ENCODE measurements at places on chromosomes 1 and 21.

DNA sequence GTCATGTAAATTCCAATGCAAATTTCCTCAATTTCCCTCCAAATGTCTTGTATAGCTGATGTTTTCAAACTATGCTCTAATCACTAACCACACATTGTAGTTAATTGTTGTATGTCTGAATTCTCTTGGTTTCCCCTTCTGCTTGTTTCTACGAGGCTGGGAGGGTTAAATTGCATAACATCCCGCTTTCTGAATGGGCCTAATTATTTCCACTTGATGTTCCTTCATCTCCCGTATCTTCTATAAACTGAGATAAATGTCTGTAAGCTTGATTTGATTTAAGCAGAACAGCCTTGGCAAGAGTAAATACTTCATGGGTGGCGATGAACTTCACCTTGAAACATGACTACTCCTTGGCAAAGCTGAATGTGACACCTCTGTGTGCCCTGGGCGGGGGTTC lies 72.2 kb downstream of the SERINC2 start:
- no peak for DNase-seq

- no peak for DNase-seq
Measured at GRCh38 chr1:27099135-27099586, 55.8 kb downstream of the SLC9A1 start.

DNA sequence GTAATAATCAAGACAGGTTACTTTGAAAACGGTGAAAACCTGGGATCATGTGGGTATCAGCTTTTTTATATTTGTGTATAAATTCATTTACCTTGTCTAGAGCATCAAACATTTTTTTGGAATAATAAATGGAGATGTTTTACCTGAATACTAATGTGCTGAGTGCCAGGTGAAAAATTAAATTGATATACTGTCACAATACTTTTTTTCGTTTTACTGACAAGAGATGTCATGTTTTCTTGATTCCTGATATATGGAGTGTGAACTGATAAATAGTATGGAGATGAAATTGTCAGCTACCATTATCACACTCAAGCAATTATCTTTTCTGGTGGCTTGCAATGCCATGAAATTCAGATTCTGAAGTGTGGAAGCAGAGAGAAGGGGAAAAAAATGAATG lies 47.2 kb upstream of the ZRANB2 start:
- DNase-seq = no peak

DNA sequence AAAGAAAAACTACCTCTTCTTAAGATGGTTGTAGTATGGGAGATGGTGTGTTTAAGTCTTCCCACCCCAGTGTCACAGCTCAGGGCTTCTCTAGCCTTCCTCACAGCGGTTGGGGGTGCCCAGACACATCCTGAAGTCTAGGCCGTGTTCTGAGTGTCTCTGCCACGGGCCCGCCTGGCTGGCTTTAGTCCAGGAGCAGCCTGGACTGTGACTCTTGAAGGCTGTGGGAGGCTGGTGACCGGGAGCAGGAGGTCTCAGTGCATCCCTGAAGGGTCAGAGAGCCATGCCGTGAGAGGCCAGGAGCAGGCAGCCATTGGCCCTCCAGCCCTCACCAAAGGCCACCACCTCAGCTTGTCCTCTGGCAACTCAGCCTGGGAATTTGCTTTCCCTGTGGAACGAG lies 4.5 kb downstream of the EPHX1 start:
- DNase-seq = no peak

GRCh38 chr1:34978921-34979320 lies 6.2 kb downstream of the TMEM35B start:
- no peak for DNase-seq

DNA sequence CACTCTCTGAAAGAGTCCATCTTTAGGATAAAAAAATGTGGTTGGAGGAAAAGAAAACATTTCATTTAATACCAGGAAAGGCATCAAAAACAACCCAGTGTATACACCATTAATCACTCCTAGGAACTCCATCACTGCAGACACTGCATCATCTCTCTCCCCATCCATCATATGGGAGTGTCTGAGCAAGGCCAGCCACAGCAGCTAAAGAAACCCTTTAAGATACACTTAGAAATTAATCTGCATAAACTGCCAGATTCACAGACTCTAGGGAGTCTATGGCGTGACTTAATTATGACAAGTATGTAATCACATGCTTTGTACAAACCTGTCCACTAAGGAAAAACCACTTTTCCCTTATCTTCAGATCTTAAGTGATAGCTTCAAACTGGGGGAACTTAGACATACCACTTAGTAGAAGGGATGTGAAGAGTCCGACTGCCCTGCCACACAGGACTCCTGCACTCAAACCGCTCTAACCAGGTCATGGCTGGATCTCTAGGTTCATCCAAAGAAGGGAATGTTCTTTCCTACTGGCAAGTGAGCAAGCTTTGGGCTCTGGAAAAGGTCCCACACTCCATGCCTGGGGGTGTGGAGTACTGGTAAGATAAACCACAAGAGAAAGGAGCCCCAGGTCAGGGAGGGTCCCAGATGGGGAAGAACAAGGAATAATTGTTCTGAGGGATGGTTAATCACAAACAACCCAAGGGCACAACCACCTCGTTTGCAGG lies 61.0 kb upstream of the C8B start:
- DNase-seq = no peak

DNA sequence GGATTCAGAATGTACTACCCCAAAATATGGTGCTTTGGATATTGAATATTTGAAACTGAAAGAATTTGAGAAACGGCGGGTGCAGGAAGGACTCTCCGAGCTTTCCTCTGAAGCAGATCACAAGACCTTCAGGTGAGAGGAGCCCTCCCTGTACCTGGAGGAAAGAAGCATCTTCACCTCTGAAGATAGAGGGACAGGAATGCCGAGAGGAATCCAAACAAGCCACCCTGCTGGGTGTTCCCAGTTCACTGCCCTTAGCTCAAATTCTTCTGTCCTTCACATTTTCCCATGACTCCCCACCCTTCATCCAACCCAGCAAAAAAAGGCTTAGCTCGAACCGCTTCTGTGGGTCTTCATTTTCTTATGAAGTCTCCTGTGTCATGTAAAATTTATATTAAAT lies 18.2 kb upstream of the PADI2 start:
- DNase-seq = no peak

DNA sequence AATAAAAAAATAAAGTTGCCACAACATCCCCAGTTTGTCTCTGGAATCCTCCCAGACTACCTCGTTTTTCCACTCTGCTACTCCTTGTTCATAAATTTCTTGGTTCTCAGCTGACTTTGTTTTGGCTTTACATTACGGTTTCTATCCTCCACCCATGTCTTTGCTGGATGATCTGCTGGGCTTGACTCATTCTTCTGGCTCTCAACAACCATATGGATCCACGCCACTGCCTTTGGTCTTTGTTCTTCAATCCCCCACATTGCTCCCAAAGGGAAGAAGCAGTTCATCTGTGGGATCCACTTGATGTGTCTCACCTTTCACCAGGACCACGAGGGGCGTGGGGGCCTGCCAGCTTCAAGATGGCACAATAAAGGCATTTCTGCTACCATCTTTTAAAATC lies 67.1 kb upstream of the NBL1 start:
- no peak for DNase-seq

DNA sequence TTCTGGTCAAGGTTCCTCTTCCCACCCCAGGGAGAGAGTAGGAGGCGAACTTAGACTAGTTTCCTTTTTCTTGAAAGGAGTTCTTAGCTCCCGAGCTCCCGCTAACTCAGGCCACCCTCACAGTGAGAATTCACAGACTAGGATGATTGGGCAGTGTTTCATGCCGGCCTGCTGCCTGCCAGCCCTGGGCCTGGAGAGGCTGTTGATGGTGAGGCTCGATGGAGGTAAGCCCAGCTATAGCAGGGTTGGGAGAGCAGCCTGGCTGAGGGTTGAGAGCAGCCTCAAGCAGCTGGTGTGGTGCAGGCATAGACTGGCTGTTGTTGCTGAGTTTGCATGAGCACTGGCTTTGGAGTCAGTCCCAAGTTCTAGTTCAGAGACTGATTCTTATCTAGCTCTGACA lies 274.4 kb downstream of the MATN1 start:
- no peak for DNase-seq

DNA sequence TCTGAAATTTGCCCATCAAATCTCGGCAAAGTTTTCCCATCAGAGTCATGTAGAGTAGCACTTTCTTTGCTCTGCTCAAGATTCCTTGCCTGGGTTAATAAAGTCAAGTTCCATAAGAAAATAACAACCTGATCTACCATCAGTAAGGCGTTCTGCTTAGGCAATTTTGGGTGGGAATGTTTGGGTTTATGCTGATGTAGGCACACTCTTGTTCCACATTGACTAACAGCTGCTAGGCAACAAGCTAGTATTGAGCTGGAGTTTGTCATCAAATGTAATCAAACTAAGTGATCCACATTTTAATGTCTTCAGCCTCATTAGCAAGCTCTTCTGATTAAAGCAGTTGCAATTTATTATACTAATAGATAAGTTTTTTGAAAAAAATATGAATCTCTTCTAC lies 12.1 kb upstream of the HMCN1 start:
- no peak for DNase-seq

- no peak for DNase-seq
Measured at GRCh38 chr1:214920337-214920736, 162.2 kb upstream of the KCNK2 start.

- DNase-seq = no peak
Measured at GRCh38 chr1:145916745-145917144, 1.8 kb downstream of the PEX11B start.

GRCh38 chr1:79364896-79365295 lies 358.4 kb upstream of the ADGRL4 start:
- DNase-seq = no peak

GRCh38 chr1:154434346-154435085 lies 29.4 kb downstream of the IL6R start:
- DNase-seq = no peak

DNA sequence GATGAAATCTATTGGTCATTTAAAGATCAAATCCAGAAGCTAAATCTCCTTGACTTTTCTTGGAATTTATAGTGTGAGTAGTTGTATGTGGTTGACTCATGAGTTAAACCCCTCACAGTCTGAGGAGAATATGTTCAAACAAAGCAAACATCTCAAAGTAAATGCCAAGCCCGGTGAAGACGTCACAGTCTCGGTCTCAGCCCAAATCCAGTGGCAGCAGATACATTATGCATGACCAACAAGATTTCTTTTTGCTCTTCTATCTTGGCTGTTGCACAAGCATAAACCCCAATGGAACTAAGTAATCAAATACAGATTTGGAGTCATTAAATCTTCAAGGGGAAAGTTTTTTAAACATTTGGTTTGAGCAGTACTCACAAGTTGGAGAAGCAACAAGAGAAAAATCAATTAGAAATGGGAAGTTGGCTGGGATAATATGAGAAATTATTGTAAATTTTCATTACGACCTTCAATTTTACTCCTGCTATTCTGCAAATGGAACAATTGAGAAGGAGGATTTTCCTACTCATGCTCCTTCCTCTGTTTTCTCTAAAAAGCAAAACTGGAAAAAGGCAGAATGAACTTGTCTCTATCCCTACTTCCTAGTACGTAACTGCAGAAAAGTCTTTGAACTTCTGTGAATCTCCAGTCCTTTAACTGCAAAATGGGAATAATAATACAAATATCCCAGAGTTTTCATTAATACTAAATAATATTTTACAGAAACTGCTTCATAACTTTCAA lies 575.8 kb downstream of the NUF2 start:
- DNase-seq = no peak

DNA sequence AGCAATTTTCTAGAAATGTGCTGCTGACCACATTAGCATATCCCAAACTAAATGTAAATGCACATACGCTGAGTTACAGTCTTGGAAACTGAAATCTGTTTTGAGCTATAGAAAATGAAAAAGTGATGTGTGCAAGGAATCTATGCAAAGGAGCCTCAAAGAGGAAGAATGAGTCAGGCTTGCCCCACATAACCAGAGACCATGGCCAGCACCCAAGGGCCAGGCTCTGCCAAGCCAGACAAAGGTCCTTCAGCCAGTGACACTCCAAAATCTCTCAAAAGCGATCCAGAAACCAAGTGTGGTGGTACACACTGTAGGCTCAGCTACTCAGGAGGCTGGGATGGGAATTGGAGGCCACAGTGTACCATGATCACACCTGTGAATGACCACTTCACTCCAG lies 195.2 kb downstream of the TOMM20 start:
- DNase-seq = no peak

DNA sequence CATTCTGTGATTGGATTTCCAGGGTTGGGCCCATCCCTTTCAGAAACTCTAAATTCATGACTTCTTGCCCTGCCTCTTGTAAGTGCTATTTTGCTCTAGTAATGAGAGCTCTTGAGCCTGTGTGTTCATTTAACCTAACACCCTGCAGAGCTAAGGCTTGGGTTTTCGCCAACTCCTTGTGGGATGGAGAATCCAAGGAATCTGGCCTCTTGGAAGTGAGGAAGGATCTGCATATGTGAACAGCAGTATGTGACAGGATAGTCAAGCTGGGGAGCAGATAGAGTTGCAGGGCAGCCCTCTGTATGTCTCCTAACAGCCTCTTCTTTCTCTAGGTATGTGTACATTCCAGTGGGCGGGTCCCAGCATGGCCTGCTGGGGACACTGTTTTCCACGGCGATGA lies 258.9 kb downstream of the HHAT start:
- DNase-seq = no peak

DNA sequence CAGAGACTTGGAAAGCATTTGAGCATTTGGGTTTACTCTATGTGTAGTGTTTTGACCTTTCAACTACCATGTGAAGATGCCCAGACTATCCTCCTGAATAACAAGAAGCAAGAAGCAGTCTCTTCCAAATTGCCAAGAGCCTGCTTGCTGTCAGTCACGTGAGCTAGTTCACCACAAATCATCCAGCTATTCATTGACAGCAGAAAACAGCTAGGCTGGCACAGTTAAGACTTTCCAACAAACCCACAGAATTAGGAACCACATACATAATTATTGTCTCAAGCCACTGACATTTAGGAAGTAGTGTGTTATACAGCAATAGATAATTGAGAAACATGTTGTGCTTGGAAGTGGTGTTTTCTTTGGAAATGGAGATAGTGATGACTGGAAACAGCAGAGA lies 1652.0 kb downstream of the NCAM2 start:
- DNase-seq = no peak

GRCh38 chr1:43204394-43204793 lies 32.3 kb downstream of the CFAP57 start:
- DNase-seq = no peak

- DNase-seq = no peak
Measured at GRCh38 chr1:184745110-184745509, 9.5 kb downstream of the EDEM3 start.

GRCh38 chr1:17935230-17935629 lies 172.4 kb upstream of the IGSF21 start:
- DNase-seq = no peak

All from COR-L47 (cell line).